Activated CD8-positive, alpha-beta memory T cell treated with anti-CD3 and anti-CD28 coated beads for 1 hour (primary cell): ENCODE measurements at places on chromosomes 7 and 10.

DNA sequence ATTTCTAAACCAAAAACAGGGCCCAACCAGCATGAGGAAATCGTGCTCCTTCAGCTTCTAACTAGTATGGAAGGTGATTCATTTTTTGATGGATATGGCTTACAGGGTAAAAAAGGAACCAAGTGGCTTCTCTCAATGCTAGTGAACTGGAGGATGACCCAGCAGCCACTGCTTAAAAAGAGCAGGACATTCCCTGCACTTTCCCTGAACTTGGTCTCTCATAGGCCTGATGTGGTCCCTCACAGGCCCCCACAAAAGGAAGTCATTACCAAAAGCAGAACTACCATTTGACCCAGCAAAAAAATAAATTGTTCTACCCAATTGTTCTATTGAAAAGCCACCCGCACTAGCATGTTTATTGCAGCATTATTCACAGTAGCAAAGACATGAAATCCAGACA, 188.8 kb downstream of the CALN1 start:
- no peak for DNase-seq

GRCh38 chr10:3077940-3078630, 10.7 kb downstream of the PFKP start:
- no peak for DNase-seq

DNA sequence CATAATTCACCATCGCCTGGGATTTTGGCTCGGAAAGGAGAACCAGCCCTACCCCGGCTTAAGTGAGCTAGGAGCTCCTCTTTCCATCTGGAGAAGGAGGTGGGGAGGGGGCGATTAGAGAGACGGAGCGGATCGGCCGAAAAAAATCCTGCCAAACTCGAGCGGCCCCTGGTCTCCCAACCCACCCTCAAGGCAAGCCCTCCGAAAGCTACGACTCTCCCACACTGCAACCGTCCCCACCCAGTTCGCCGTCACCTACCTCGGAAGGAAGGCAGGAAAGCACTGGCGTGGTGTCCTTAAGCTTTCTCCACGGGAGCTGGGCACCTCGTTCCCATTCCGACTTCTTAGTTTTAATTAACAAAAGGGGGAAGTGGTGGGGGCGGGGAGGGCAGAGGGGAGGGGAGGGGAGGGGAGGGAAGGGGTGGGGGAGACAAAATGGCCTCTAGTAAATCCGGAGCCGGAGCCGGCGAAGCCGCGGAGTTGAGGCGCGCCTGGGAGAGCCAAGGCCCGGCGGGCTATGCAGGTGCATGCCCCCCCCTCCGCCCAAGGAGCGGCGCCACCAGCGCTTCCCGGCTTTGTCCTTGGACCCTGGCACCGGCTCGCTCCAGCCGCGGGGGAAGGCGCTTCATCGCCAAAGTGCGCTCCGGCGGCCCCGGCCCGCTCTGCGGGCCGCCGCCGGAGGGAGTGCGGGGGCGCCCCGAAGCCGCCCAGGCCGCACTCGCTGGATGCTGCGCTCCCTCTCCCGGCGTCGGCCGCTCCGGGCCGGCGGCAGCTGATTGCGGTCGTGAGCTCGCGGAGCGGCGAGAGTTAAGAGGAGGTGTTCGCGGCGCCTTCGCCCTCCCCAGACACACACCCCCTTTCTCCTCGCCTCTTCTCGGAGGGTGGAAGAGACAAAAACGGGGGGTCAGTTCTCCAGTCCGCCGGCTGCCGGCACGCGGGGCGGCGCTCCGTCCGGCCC, at the start of gene LRRC4:
LRRC4 (minus strand) TSS at position 784 of the 958 bp plus-strand sequence. CDS start 797 bp downstream, outside the sequence.
- no peak for DNase-seq

DNA sequence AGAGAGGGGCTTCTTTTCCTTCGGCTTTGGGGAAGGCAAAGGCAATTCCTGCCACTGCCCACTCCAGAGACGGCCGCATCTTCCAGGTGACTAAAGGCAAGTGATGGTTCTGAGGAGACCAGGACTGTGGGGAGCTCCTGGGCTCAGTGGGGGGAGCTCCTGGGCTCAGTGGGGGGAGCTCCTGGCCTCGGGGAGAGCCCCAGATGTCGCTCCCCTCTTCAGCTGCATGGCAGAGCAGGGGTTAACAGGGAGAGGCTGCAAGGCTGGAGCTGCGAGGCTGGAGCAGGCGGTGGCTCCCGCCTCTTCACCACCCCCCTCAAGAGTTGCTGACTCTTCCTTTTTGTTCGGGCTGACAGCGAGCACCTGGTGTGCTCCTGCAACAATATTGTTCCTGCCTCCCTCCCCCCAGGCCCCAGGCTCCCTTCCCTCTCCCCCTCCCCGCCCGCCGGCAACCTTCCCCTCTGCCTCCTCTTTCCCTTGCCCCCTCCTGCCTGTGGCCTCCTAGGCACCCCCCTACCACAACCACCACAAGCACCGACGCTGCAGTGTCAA, 56.3 kb upstream of the LBX1 start:
- no peak for DNase-seq

DNA sequence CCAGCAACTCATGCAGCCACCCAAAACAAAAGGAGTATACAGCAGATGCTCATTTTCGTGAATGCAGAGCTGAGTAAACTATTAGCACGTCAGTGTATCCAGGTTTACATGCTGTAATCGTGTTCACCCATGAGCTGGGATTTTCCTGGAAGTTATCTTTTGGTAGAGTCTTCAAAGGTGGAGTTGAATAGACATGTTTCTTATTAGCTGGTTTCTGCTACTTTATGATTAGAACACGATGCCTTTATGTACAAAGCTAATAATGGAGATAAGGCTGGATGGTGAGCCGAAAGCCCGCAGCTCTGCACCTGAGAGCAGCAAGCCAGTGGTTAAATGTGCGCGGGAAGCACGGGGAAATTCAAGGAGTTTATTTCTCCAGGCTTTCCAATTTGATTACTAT, 123.8 kb downstream of the ADARB2 start:
- no peak for DNase-seq

DNA sequence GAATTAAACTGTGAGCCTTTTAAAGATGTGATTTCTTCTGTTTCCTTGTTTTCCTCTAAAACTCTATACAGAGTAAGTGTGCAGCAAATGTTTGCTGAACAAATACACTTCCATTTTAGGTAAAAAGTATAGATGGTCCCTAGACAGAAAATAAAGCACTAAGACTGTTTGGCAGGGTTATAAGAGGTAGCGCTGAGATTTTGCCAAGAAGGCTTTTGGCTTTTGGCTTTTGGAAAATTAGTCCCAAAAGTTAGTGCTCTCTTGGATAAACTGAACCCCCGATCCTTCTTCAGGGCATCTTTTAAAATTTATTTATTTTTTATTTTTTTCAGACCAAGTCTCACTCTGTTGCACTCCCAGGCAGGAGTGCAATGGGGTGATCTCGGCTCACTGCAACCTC, 175.7 kb upstream of the NRP1 start:
- no peak for DNase-seq

DNA sequence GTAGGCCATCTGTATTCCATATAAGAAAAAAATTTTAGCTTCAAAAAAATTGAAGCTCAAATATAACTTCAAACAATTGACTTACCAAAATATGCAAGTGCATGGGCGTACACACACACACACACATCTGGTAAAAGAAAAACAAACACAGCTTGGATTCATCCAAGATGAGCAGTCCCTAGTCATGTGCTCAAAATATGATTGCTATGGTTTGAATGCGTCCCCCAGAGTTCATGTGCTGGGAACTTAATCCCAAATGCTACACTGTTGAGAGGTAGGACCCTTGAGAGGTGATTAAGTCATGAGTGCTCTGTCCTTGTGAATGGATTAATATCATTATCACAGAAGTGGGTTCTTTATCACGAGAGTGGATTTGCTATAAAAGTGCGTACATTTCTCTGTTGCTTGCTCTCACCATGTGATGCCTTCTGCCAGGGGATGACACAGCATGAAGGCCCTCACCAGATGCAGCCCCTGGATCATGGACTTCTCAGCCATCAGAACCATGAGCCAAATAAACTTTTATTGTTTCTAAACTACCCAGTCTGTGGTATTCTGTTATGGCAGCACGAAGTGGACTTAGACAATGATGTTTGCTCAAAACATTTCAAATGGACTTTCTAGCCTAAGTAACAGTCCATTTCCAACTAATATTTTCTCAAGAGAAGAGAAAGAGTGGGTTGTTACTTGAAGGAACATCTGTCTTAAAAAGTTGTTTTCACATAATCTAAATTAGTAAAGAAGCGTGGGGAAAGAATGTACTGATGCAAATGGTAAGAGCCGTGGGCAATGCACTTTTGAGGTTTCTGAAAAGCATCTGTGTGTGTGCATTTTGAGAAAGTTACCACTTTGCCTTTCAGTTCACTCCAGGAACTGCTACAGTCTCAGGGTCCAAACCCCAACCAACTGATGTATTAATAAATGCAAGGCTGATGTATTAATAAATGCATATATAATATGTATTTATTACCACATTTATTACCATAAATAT, 15.1 kb upstream of the SVIL start:
- no peak for DNase-seq

- DNase-seq, result no peak
Measured at GRCh38 chr7:42915356-42915755, 3.5 kb upstream of the C7orf25 start.

DNA sequence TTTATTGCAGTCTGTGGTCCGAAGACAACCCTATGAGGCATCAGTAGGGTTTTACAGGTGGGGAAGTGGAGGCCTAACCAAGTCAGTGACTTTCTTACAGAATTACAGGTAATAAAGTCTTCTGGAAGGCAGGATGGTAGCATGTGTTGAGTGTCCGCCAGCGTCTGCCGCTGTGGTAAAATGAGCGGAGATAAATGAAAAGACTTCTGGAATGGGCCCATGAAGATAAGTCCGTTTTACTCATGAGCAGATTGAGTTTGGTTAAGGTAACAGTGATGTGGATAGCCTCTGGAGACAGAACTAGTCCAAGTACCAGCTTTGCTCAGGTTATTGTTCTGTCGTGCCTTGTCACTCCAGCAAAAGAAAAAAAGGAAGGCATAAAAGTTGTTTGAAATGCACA, 966 bp downstream of the FBH1 start:
- no peak for DNase-seq

DNA sequence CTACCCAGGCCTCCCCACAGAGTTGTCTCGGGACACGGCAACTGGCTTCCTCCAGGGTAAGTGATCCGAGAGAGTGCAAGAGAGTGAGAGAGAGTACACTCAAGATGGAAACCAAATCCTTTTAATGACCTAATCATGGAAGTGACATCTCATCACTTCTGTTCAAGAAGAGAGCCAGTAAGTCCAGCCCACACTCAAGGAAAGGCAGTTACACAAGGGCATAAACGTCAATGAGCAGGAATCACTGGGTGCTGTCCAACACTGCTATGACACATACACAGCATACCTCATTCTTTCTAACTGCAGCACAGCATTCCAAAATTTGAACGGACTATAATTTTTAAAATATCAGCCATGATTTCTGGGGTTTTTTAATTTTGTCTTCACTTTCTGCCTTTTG, 29.3 kb upstream of the OSBPL3 start:
- no peak for DNase-seq

GRCh38 chr10:8039321-8039881, 15.1 kb upstream of the GATA3 start:
- DNase-seq, result no peak

DNA sequence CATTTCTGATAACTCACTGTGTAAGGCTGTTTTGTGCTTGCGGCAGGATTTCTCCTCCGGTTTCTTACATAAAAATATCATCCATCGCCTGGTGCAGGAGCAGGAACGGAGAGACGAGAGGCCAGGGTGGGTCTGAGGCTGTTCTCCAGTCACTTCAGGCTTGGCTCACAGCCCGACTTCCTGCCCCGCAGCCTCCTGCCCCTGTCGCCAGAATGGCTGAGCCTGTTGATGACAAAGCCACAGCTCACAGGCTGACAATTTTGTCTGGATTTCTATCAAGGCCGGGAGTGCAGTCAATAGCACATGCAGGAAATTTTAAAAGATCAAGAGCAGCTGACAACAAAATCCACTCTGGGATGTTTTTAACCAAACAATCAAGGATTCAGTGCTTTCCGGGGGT, 229.7 kb upstream of the ZNF32 start:
- DNase-seq, result no peak

GRCh38 chr10:24971374-24971773, 19.0 kb upstream of the PRTFDC1 start:
- no peak for DNase-seq

GRCh38 chr10:8400151-8400550, 345.7 kb downstream of the GATA3 start:
- no peak for DNase-seq

DNA sequence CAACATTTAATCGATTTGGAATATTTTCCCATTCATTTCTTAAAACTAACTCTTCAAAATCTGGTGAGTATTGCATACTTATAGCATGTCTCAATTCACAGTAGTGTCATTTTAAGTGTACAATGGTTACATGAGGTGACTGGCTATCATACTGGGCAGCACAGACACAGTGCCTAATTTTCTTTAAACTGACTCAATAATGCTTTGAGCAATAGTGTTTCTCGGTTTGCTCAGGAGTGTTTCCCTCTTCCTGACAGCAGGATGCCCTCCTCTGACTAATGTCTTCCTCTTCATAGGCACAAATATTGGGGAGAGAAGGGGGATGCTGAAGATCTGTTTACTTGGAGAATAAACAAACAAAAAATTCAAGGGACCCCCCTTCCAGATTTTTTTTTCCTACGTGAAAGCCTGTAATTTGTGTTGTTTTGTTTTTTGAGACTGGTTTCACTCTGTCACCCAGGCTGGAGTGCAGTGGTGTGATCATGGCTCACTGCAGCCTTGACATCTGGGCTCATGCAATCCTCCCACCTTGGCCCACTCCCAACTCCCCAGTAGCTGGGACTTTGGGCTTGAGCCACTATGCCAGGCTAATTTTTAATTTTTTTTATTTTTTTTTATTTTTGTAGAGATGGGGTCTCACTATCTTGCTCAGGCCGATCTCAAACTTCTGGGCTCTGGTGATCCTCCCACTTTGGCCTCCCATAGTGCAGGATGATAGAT, 2.2 kb downstream of the MRC1 start:
- no peak for DNase-seq

DNA sequence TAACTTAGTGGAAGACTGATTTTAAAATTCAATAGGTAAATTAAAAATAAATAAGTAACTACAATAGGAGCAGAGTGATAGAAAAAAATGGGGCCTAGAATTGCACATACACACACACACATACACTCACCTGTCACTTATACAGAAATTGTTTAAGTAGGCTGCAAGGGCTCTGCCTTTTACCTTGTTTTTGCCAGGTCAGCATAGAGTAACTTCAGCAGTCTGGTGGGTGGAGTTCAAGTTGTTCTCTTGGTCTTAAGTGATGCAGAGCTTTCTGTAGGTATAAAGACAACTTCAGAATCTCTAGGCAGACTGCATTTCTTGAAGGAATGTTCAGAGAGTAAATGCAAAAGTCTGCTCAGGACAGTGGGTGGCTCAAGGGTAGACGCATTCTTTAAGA, 457.0 kb downstream of the INHBA start:
- no peak for DNase-seq

DNA sequence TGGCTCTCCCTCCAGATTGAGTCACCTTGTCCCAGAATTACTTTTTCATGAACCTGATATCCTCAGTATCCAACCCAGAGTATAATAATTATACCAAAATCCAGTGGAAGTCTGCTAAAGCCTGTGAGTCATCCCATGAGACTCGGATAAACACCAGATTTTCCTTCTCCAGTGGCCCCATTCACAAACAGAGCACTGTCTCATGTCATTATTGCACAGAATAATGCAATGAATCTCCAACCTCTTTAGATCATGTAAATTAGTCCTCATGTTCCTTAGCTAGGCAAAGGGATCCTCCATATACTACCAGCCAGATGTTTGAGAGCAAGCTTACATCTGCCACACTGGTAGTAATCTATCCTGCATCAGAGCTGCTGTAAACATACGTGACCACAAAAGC, 89.0 kb downstream of the AMPH start:
- no peak for DNase-seq
